ENCODE measurements at places on chromosomes 11 and 22.

GRCh38 chr11:113338730-113339129 lies 24.3 kb downstream of the TTC12 start:
- no peak for DNase-seq

DNA sequence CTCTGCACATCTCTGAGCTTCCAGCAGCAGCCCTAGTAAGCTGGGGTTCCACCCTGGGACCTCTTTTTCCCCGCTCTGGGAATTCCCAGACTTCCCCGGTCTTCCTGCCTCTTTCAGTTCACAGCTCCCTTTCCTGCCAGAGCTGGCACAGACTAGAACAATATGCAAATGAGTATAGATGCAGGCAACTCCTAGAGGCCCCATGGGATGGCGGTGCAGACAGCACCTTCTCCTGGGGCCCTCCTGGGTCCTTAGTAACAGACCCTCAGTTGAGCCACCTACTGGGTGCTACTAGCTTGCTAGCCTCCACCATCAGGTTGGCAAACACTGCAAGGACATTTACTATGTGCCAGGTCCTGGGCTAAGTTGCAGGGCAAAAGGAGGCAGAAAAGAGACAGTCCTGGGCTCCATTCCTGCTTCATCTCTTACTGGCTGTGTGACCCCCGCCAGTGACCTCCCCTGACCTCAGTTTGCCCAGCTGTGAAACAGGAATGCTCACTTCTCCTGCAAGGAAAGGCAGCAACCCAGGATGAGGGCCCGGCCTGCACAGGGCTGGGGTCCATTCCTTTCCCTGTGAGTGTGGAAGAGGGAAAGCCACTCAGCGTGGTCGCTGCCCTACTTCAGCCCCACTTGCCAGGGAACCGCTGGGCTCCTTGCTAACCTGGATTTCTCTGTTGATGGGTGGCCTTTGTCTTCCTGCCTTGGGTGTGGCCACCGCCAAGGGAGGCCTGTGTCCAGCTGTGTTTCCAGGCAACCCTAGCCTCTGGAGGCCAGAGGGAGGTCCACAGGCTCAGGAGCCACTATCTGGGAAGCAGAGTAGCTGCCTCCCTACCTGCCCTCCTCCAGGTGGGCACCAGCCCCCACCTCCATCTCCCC lies 7.3 kb downstream of the RELT start:
- no peak for DNase-seq

DNA sequence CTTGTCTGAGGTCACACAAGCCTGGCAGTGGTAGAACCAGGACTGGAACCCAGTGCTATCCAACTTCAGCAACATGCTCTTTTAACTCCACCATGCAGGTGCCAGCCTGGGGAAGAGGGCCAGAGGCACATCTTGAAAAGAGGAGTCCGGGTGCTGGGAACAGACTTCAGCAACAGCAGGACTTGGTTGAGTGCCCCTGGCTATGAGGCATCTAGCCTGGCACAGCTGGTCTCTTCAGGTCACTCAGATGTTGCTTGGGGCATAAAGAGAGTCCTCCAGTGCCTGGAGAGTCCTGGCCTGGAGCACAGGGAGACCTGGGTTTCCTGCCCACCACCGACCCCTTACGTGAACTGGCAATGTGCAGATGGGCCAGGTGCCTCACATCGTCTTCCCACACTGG lies 5.1 kb upstream of the CLCF1 start:
- no peak for DNase-seq

DNA sequence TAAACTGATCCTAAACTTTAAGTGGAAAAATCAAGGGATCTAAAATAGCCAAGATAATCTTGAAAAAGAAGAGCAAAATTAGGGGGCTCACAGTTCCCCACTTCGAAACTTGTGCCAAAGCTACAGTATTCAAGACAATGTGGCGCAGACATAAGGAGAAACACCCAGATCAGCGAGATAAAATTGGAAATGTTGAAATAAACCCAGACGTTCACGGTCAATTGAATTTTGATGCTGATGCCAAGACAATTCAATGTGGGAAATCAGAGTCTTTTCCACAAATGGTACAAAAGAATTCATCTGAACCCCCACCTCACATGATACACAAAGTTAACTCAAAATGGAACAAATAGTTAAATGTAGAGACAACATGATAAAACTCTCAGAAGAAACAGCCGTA lies 601.6 kb downstream of the BRD1 start:
- no peak for DNase-seq

GRCh38 chr11:119765628-119766027 lies 36.6 kb upstream of the NECTIN1 start:
- no peak for DNase-seq

DNA sequence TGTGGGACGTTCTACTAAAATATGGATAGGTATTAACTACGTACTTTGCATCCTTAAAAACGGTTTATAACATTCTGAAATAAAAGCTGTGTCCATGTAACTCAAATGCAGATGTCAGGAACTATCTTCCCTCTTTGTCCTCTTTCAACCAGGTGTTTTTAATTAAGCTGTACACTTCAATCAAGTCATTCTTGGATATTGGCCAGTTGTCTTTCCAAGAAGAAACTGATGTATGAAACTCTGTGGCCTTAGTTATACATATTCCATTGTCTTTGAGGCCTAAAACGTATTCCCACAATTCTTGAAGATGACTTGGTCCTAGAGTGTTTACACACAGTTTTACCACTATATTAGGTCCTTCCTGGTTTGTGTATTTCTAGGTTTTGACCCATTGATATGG lies 249.0 kb upstream of the CNTN5 start:
- DNase-seq: no peak

DNA sequence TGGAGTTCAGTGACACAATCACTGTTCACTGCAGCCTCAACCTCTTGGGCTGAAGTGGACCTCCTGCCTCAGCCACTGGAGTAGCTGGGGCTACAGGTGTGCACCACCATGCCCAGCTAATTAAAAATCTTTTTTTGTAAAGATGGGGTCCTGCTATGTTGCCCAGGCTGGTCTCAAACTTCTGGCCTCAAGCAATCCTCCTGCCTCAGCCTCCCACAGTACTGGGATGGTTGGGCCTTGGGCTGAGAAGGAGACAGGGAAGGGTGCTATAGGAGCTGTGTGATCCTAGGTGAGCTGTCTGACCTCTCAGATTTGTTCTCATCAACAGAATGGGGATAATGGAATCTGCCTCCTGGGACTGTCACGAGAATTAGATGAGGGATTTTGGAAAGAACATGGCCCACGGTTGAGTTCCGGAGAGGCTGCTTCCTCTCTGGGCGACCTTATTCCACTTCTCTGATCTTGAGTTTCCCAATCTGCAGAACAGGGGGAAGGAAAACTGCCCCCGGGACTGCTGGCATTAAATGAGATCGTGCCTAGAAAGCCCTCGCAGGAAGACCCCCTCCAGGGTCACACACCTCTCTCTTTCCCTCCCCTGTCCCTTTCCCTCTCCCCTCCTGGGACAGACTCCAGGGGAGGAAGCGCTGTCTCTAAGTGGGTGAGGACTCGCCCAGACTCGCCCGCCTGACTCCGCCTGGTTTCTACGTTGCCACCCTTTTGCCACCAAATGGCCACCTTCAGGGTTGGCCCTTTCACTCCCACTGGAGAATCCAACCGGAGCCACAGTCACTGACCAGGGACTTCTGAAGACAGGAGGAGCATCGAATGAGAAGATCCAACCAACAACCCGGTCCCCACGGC lies 50.1 kb downstream of the MCM5 start:
- no peak for DNase-seq

DNA sequence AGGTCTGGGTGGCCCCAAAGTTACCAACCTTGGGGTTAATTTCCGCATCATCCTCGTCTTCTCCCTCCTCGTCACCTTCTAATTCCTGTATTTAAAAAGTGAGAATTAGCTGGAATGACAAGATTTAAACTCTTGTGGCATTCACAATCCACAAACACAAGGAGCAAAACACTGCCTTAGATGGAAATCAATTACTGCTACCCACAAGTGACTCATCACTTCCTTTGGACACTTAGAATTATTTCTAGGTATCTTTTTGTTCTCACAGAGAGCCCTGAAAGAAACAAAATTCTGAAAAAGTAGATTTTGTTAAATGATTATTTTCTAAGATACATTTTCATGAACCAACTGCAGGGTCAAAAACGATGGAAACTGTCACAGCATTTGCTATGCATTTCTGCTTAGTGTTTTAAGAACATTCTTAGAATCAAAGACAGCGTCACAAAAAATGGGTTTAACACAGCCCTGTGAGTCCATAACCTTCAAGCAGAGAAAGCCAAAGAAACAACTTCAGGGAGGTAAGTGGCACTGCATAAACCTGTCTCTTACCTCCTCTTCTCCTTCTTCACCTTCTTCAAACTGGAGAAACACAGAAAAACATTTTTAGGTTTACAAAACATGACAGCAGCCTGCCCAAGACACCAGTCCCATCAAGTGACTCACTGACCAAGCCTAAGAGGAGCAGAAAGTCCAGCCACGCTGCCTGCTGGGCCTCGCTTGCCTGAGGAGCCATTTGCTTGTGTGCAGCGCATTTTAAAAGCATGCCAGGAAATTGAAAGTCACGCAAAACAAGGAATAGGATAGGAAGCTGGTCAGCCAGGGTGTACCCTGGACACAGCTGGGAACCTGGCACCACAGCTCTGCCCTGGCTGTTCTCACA lies 22.3 kb upstream of the PHLDA2 start:
- DNase-seq: peak; percentile 3

GRCh38 chr11:12118949-12119348 lies 8.6 kb downstream of the MICAL2 start:
- DNase-seq: no peak

DNA sequence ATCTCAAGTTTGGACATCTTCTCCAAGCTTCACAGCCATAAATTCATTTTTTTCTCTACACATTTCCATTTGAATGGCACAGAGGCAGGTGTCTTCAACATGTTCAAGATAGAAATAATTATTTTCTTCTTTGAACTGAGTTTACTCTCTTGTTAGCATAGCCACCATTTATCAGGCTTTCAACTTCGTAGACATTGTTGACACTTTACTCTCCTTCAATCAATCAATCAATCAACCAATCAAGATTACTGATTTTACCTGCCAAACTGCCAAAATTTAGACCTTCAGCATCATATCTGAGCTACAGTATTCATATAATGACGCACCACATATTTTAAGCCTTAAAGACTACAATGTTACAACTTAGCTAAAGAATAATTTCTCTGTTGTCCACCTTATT lies 300.1 kb upstream of the LUZP2 start:
- DNase-seq: no peak

DNA sequence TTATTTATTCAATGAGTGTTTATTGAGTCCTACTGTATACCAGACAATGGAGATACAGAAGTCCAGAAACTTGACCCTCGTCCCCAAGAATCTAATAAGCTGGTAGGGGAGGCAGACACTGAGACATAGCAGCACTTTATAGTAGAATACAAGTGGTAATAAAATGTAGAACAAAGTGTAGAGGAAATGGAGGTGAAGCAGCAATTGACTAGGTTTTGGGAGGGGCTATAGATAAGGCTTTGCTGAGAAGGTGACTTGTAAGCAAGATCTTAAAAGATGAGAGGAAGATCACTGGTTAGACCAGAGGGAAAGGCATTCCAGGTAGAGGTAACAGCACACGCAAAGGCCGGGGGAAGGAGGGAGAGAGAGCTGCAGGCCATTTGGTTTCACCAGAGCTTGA lies 57.3 kb downstream of the ZBTB16 start:
- no peak for DNase-seq

GRCh38 chr11:75445315-75445953 lies 12.4 kb upstream of the KLHL35 start:
- no peak for DNase-seq

All from amniotic stem cell (primary cell).